Activated T-helper 1 cell treated with anti-CD3 and anti-CD28 coated beads, Interleukin-2, amount 50 U/mL, for 16 hours (primary cell): ENCODE measurements at places on chromosomes 13 and 19.

- no peak for DNase-seq
Observed at GRCh38 chr13:27065582-27065981, 106.0 kb downstream of the USP12 start.

- no peak for DNase-seq
Observed at GRCh38 chr19:54179921-54180461, 7.0 kb upstream of the TMC4 start.

DNA sequence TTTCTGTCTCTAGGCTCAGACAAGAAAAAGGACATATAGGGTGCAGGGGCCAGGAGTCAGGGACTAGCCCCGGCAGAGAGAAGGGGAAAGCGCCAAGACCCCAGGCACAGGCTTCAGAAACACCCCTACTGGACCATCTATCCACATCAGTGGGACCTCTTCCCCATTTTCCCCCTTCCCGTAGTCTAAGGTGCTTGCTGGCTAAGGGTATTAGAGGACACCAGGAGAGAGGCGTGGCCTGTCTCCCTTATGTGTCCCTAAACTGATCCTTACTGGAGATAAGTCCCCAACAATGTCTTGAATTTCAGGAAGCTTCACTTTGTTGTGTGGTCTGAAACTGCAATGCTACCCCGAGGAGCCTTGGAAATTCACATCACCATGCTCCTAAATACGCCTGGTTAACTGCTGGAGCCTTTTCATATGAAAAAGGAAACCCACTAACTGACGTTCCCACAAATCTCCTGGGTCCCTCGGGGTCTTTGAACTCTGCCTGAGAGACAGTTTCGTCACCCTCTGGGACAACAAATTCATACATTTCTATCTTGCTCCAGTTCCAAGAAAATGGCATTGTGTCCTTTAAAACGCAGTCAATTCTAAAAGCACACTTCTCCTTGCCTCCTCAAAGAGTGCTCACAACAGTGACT is 197.7 kb downstream of the COL4A1 start:
- DNase-seq = no peak

GRCh38 chr19:28332886-28333285 is 880.1 kb downstream of the UQCRFS1 start:
- DNase-seq = no peak

GRCh38 chr19:46265217-46265828 is 31.5 kb upstream of the HIF3A start:
- peak; percentile 46 for DNase-seq

GRCh38 chr19:52221831-52222375 is 32.1 kb downstream of the PPP2R1A start:
- no peak for DNase-seq

DNA sequence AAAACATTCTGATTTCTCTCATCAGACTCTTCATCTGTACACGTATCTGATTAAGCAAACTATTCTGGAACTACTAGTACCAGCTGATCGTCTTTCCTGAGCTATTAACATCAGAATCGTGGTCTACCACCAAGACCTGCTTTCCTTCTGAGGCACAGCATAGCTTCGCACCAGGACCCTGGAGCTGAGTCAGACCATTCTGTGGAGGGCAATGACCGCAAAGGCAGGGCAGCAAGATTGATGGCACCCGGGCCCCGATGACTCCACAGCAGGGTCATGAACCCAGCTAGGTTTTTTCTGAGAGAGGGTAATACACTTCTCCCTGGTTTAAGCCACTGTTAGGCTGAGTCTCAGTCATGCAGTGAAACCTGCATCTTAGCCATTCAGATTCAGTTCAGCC is 158.7 kb upstream of the GPR12 start:
- DNase-seq = no peak

GRCh38 chr19:47473336-47473735 is 1.6 kb upstream of the SLC8A2 start:
- DNase-seq = no peak

DNA sequence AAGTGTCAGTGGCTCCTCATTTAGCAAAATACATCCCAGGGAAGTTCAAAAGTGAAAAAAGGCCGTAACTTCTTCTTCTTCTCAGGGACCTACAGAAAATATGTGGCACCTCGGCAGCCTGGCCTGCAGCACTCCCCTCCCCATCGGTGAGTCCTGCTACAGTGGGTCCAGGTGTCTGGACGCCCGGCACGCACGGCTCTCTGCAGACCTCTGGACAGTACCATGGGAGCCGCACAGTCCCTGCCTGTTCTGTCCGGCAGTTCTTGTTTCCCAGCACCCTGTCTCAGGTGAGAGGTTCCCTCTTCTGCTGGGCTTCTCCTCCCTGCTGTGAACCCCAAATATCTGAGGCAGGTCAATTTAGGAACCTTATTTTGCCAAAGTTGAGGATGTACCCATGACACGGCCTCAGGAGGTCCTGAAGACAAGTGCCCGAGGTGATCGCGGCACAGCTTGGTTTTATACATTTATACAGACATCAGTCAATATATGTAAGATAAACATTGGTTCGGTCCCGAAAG is 36.8 kb upstream of the ALOX5AP start:
- no peak for DNase-seq

- no peak for DNase-seq
Observed at GRCh38 chr13:35593651-35594050, 117.2 kb upstream of the MAB21L1 start.

DNA sequence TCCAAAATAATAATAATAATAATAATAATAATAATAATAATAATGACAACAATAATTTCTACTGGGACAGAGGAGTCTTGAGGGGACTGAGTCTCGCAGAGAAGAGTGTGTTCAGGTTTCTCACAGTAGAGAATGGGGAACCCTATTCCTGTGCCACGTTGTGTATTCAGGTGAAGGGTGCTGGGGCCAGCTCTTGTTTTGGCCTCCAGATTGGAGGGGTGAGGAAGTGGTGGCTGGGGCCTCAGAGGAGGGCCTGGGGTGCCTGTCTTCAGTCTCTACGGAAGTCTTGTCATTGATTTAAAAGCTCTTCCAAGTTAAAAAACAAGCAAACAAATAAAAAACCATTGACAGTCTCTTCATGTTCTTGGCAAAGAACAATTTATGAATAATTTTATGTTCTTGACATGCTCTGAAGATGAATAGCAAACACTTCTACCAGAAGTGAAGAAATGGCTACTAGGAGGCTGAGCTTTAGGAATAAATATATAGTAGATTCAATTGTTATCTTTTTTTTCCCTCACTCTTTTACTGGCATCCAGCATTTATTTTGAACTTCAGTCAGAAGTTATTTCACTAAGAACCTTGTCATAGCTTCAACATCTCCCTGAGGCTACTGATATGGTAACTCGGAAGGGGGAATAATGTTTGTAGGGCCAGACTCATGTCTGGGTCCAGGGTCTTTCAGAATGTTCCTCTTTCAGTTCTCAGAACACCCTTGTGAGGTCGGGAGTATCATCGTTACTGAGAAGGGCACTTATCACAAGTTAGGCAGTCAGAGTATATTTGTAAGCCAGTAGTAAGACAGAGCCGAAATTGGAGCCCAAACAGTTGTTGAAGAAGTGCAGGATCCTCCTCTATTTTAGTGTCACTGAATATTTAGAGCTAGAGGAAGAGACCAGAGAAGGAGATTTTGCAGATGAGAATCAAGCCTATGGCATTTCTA is 13.1 kb downstream of the LRCH1 start:
- no peak for DNase-seq

DNA sequence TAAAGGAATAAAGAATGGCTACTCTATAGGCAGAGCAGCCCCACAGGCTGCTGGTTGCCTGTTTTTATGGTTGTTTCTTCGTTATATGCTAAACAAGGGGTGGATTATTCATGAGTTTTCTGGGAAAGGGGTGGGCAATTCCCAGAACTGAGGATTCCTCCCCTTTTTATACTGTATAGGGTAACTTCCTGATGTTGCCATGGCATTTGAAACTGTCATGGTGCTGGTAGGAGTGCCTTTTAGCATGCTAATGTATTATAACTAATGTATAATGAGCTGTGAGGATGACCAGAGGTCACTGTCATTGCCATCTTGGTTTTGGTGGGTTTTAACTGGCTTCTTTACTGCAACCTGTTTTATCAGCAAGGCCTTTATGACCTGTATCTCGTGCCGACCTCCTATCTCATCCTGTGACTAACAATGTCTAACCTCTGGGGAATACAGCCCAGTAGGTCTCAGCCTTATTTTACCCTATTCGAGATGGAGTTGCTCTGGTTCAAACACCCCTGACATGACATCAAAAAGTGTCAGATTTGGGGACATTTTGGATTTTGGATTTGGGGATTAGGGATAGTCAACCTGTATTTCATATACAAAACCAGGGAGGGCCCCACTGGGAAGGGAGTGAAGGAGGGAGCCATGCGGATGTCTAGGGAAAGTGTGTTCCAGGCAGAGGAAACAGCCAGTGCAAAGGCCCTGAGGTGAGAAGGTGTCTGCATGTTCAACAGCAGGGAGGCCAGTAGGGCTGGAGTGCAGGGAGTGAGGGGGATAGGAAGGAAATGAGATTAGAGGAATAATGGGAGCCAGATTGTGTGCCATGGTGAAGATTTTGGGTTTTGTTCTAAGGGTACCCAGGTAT is 10.9 kb downstream of the FXYD5 start:
- no peak for DNase-seq

DNA sequence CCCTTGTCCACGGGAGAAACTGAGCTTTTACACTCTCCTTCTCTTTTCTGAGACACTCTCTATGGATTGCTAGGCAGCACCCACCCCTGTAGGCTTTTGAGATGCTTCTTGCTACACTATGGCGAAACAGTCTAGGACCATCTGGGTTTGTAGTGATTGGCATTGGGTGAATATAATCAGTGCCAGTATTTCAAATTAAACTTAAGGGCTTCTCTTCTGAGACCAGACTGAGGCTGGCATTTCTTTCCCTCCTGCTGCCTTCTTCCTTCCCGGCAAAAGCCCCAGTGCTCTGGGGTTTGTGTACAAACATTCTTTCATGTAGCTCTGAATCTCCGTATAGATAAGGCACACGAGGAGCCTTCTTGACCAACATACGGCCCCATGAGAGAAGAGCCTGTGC is 276.7 kb downstream of the SLC7A1 start:
- no peak for DNase-seq

DNA sequence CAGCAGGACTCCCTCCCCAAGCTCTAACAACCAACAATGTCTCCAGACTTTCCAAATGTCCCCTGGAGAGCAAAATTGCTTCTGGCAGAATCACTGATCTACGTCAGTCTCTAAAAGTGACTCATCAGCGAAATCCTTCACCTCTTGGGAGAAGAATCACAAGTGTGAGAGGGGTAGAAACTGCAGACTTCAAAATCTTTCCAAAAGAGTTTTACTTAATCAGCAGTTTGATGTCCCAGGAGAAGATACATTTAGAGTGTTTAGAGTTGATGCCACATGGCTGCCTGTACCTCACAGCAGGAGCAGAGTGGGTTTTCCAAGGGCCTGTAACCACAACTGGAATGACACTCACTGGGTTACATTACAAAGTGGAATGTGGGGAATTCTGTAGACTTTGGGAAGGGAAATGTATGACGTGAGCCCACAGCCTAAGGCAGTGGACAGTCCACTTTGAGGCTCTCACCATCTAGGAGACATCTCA is 6.2 kb upstream of the CEACAM5 start:
- DNase-seq = no peak

DNA sequence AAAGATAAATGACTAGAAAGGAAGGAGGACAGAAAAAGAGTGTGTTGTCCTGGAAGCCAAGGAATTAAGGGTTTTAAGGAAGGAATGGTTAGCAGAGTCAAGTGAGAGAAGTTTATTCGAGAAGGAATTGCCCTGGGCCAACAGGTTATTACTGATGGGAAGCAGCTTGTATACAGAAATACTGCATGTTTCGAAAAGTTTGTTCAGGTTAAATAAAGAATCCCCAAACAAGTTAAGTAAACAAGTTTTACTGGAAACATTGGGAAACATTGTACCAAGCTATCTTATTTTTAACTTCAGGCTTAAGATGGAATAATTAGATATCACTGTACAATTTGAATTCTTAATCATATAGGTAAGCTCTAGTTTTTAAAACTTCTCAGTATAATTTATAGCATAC is 28.2 kb upstream of the FBXL3 start:
- no peak for DNase-seq

GRCh38 chr13:98685146-98685545 is 67.3 kb downstream of the SLC15A1 start:
- no peak for DNase-seq

- DNase-seq = no peak
Observed at GRCh38 chr19:5881543-5882299, 11.4 kb upstream of the FUT5 start.

- no peak for DNase-seq
Observed at GRCh38 chr19:30267332-30267731, 104.9 kb upstream of the ZNF536 start.

DNA sequence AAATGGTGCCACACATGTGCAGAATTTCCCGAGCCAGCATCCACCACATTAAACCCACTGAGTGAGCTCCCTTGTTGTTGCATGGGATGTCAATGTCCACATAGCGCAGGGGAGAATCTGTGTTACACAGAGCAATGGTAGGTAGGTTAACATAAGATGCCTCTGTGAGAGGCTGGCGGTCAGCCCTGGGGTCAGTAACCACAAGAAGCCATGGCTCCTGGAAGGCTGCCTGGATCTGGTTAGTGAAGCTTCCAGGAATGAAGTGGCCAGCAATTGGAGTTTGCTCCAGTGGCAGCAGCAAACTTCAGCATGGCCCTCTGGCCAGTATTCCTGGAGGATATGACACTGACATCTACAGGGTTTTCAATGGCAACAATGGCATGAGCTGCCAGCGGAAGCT is 37.0 kb upstream of the PCDH9 start:
- DNase-seq = no peak

GRCh38 chr13:44667943-44668342 is 91.8 kb upstream of the TSC22D1 start:
- no peak for DNase-seq

DNA sequence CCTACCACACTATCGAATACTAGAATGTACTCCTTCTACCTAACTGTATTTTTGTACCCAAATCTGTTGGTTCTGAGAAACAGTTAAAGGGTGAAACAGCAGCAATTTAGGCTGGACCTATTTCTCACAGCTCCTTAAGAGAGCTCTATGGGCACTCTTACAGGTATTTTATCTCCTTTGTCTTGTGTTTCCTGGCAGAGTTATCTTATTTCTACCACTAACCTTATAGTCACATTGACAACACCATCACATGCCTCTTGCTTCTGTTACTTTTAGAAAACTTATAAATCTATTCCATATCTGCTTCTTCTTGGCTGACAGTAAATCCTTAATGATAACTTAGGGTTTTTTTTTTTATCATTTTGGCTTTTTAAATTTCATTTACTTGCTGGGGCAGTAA is 130.7 kb downstream of the MYO16 start:
- no peak for DNase-seq

DNA sequence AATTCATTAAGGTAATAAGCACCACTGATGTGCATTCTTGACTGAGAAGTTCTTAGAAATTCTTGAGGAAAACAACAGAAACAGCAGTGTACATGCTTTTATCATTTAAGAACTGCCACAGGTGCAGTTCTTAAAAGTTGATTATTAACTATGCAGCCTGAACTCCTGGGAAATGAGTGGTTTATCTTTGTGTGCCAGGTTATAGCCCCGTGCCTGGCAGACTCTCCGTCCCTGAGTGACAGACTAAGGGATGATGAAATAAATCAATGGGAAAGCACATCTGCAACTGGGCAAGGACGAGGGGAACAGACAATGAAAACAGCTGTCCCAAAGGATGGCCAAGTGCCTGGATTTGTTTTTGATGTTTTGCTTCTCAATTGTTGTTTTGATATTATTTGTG is 84.4 kb upstream of the SPATA13 start:
- DNase-seq = no peak
